ENCODE measurements at places on chromosomes 4 and X. TPM values are rescaled to one million over a fixed set of nuclear protein-coding genes. Genes with fewer than 3 reads are reported as not detected.

DNA sequence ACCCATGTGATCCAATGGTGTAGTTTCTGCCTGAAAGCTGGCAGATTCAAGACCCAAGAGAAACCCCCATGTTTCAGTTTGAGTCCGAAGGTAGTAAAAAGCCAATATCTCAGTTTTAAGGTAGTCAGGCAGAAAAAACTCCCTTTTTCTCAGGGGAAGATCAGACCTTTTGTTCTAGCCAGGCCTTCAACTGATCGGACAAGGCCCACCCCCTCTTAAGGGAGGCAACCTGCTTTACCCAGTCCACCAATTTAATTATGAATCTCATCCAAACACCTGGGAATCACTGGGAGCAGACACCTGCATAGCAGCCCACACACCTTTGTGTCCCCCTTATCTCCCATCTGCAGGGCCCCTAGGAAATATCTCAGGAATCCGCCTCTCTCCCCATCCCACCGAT is 322.0 kb downstream of the STK32B start:
- no peaks in the 10 kb centered on the region for H3K36me3 ChIP-seq
- H3K27me3 ChIP-seq, result no peaks in the 10 kb centered on the region
- H3K4me1 ChIP-seq, result no peaks in the 10 kb centered on the region

Gene NXF2B
- total RNA-seq, result not detected

Gene SLC2A9
- 3.8 TPM for total RNA-seq

GRCh38 chr4:139735381-139736273 is 70.0 kb downstream of the MGST2 start:
- H3K27ac ChIP-seq, result peak overlapping the region; percentile 67
- peak; percentile 56 for DNase-seq

GRCh38 chr4:3250438-3250955 is 1.5 kb downstream of the MSANTD1 start:
- H3K36me3 ChIP-seq, result no peaks in the 10 kb centered on the region
- H3K4me3 ChIP-seq, result no peak overlapping the region
- no peaks in the 10 kb centered on the region for H3K27me3 ChIP-seq
- no peak for DNase-seq
- H3K27ac ChIP-seq, result no peak overlapping the region

GRCh38 chr4:79431839-79432238 is 23.8 kb upstream of the GK2 start:
- H3K27ac ChIP-seq, result no peak overlapping the region
- H3K4me1 ChIP-seq, result no peaks in the 10 kb centered on the region
- H3K27me3 ChIP-seq, result no peaks in the 10 kb centered on the region
- no peak for DNase-seq
- H3K4me3 ChIP-seq, result no peak overlapping the region

Gene NOCT
- total RNA-seq, result 10.4 TPM

- no peaks in the 10 kb centered on the region for H3K27me3 ChIP-seq
- no peaks in the 10 kb centered on the region for H3K4me1 ChIP-seq
- H3K36me3 ChIP-seq, result no peaks in the 10 kb centered on the region
- no peak for DNase-seq
Observed at GRCh38 chr4:11973270-11973669, 544.6 kb upstream of the HS3ST1 start.

Gene F8A3
- total RNA-seq, result 5.4 TPM

- DNase-seq, result peak; percentile 63
- no peaks in the 10 kb centered on the region for H3K4me1 ChIP-seq
- no peak overlapping the region for H3K27ac ChIP-seq
- H3K4me3 ChIP-seq, result no peak overlapping the region
- peaks cover 30% of the 10 kb centered on the region for H3K36me3 ChIP-seq
- H3K27me3 ChIP-seq, result no peaks in the 10 kb centered on the region
Observed at GRCh38 chr4:41692717-41693345, 55.7 kb downstream of the PHOX2B start.

DNA sequence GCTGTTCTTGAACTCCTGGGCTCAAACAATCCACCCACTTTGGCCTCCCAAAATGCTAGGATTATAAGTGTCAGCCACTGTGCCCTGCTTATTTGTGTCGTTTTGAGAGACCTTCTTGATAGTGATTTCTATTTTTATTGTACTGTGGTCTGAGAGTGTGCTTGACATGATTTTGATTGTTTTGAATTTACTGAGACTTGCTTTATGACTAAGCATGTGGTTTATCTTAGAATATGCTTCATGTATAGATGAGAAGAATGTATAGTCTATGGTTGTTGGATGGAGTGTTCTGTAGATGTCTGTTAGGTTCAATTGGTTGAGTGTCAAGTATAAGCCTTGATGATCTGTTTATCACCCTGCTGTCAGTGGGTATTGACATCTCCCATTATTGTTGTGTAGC is 789.3 kb downstream of the IL1RAPL1 start:
- H3K27ac ChIP-seq, result no peak overlapping the region
- H3K4me1 ChIP-seq, result no peaks in the 10 kb centered on the region
- no peaks in the 10 kb centered on the region for H3K27me3 ChIP-seq
- DNase-seq, result no peak
- no peaks in the 10 kb centered on the region for H3K36me3 ChIP-seq

Gene MAGEC3
- total RNA-seq, result not detected

- H3K4me1 ChIP-seq, result no peaks in the 10 kb centered on the region
- H3K36me3 ChIP-seq, result no peaks in the 10 kb centered on the region
- no peak for DNase-seq
- no peaks in the 10 kb centered on the region for H3K27me3 ChIP-seq
- H3K4me3 ChIP-seq, result no peak overlapping the region
Observed at GRCh38 chrX:108795240-108795639, 58.9 kb upstream of the IRS4 start.

GRCh38 chr4:155972098-155972497 is 18.4 kb upstream of the CTSO start:
- H3K4me3 ChIP-seq, result no peak overlapping the region
- no peaks in the 10 kb centered on the region for H3K4me1 ChIP-seq
- H3K27me3 ChIP-seq, result no peaks in the 10 kb centered on the region
- no peak overlapping the region for H3K27ac ChIP-seq
- no peaks in the 10 kb centered on the region for H3K36me3 ChIP-seq
- DNase-seq, result no peak

- H3K4me1 ChIP-seq, result no peaks in the 10 kb centered on the region
- no peak for DNase-seq
- H3K27ac ChIP-seq, result no peak overlapping the region
- H3K36me3 ChIP-seq, result peaks cover 5% of the 10 kb centered on the region
- H3K27me3 ChIP-seq, result no peaks in the 10 kb centered on the region
Observed at GRCh38 chr4:71006203-71006907, 12.9 kb downstream of the DCK start.

Gene MAP3K15
- not detected for total RNA-seq

Gene QDPR
- 54.2 TPM for total RNA-seq

DNA sequence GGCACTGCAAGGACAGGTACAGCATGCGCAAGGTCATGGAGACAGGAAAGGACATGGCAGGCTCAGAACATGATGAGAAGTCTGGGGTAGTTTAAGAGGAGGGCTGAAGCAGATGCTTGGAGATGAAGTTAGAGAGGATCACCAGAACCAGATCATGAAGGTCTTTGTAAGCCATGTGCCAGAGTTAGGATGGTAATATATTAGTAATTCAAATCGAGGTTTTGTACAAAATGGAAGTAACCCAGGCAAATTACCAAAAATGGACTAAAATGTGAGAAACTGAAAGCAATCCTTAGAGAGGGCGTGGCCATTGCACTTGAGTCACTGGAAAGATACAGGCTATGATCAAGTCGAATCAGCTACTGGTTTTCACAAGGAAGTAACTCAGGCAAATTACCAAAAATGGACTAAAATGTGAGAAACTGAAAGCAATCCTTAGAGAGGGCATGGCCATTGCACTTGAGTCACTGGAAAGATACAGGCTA is 13.5 kb downstream of the RXFP1 start:
- H3K27ac ChIP-seq, result no peak overlapping the region
- H3K27me3 ChIP-seq, result no peaks in the 10 kb centered on the region
- DNase-seq, result no peak
- no peaks in the 10 kb centered on the region for H3K36me3 ChIP-seq

Gene MMRN1
- total RNA-seq, result 0.14 TPM

Gene GC
- 0.55 TPM for total RNA-seq

Gene VCX3B
- total RNA-seq, result not detected

GRCh38 chrX:26925088-26925487 is 538.1 kb downstream of the PPP4R3C start:
- no peak overlapping the region for H3K4me3 ChIP-seq
- no peaks in the 10 kb centered on the region for H3K4me1 ChIP-seq
- DNase-seq, result no peak
- H3K27me3 ChIP-seq, result no peaks in the 10 kb centered on the region
- no peaks in the 10 kb centered on the region for H3K36me3 ChIP-seq

DNA sequence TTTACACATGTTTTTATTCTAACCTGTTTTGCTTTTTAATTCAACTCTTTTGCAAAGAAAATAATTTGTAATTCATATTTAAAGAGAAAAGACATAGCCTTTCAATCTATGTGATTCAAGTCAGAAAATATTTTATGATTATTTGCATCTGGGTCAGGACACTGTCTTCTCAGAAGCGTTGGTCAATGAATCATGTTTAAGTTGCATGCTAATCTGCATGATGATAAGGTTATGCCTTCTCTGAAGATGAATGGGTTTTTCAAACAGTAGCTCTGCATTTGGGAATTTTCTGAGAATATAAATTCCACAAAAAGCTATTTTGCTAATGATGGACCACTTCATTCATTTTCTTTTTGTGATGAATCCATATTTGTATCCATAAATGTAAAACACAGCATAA is 282.5 kb downstream of the TMA16 start:
- no peaks in the 10 kb centered on the region for H3K36me3 ChIP-seq
- no peaks in the 10 kb centered on the region for H3K4me1 ChIP-seq
- no peak overlapping the region for H3K27ac ChIP-seq
- DNase-seq, result no peak

GRCh38 chrX:54807524-54808108 is at the start of gene MAGED2:
MAGED2 (plus strand) TSS chrX:54807745; CDS start chrX:54809332, 1,587 bp downstream.
- H3K4me3 ChIP-seq, result peak within 1 kb of the TSS; percentile 73
- peak within 1 kb of the TSS; percentile 88 for H3K27ac ChIP-seq
- peaks cover 9% of the 10 kb centered on the region for H3K4me1 ChIP-seq
- DNase-seq, result peak; percentile 40

DNA sequence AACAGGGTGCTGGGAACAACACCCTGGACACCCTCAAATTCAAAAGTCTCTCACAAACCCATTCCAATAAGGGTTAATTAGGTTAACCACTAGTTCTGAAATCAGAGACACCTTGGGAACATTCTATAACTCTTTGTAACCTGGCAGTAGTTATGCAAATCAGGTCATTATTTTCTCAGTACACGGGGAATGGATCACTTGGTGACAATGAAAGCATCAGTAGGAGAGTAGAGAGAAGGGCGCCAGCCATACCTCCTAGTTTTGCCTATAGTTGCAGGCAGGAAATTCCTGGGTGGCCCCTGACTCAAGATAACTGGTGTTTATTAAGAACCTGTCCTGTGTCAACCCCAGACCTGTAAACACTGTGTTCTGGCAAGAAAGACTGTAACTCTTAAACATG is 2.5 kb downstream of the CCDC110 start:
- no peak overlapping the region for H3K4me3 ChIP-seq
- H3K36me3 ChIP-seq, result no peaks in the 10 kb centered on the region
- H3K27ac ChIP-seq, result no peak overlapping the region
- no peak for DNase-seq

- no peak overlapping the region for H3K4me3 ChIP-seq
- H3K27ac ChIP-seq, result no peak overlapping the region
- no peaks in the 10 kb centered on the region for H3K4me1 ChIP-seq
Observed at GRCh38 chrX:40030205-40030604, 67.6 kb downstream of the BCOR start.

Gene SLC16A2
- 11.9 TPM for total RNA-seq

DNA sequence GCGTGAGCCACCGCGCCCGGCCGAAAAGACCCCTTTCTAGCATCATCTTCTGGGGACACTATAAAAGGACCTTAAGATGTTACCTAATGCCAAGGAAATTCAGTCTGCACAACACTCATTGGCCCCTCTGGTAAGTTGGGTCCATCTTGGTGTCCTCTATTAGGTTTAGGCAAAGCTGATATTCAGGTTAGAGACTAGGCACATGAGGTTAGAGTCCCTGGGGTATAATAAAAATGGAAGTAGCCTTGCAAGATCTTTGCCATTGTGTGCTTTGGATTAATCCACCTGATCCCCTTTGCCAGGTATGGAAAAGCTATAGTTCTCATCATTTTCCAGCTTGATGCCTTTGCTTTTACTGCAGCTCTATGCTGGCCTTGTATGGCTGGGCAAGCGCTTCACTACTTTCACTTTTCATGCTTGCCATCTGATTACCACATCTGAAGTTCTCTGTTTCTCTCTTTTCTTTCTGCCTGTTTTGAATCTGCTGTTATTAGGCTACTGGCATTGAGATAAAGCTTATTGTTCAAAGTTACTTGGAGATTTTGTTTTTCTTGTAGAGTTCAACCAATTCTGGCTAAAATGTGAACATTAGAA is 5.4 kb upstream of the ADH4 start:
- no peak for DNase-seq
- no peak overlapping the region for H3K4me3 ChIP-seq
- no peaks in the 10 kb centered on the region for H3K4me1 ChIP-seq
- no peak overlapping the region for H3K27ac ChIP-seq
- H3K27me3 ChIP-seq, result no peaks in the 10 kb centered on the region
- no peaks in the 10 kb centered on the region for H3K36me3 ChIP-seq

GRCh38 chr4:5416637-5417036 is 291.7 kb downstream of the EVC2 start:
- no peak overlapping the region for H3K27ac ChIP-seq
- peaks cover 6% of the 10 kb centered on the region for H3K27me3 ChIP-seq
- H3K4me3 ChIP-seq, result no peak overlapping the region
- DNase-seq, result no peak
- H3K4me1 ChIP-seq, result no peaks in the 10 kb centered on the region

Gene MAOB
- 82.0 TPM for total RNA-seq

GRCh38 chr4:159547645-159548308 is 444.9 kb downstream of the RAPGEF2 start:
- DNase-seq, result no peak
- H3K27me3 ChIP-seq, result no peaks in the 10 kb centered on the region

- no peaks in the 10 kb centered on the region for H3K27me3 ChIP-seq
- no peak for DNase-seq
- H3K36me3 ChIP-seq, result no peaks in the 10 kb centered on the region
- H3K4me3 ChIP-seq, result no peak overlapping the region
Observed at GRCh38 chrX:47148946-47149345, 3.9 kb downstream of the RBM10 start.

DNA sequence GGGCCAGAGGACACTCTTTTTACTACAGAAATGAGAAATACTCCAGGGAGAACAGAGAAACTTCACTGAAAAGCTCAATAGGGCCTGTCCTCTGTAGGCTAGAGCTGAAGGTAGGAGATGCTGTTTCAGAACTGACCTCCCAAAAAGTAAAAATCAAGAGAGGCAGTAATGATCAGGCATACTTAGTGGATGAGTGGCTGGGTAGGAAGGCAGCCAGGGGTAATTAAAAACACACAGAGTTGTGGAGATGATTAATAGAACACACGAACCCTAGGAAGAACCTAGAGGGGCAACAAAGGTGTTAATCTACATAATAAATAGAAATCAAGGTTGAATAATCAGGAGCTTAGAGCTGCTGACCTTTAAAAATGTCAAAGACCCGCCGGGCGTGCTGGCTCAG is 582.4 kb upstream of the ADGRL3 start:
- no peak overlapping the region for H3K4me3 ChIP-seq
- no peaks in the 10 kb centered on the region for H3K4me1 ChIP-seq
- H3K36me3 ChIP-seq, result no peaks in the 10 kb centered on the region
- H3K27me3 ChIP-seq, result no peaks in the 10 kb centered on the region
- DNase-seq, result no peak

Gene FHDC1
- total RNA-seq, result 0.21 TPM
